Activated T-helper 9 cell treated with anti-CD3 and anti-CD28 coated beads, Interleukin-2, amount 50 U/mL, for 16 hours (primary cell): ENCODE measurements at places on chromosomes 4 and X.

DNA sequence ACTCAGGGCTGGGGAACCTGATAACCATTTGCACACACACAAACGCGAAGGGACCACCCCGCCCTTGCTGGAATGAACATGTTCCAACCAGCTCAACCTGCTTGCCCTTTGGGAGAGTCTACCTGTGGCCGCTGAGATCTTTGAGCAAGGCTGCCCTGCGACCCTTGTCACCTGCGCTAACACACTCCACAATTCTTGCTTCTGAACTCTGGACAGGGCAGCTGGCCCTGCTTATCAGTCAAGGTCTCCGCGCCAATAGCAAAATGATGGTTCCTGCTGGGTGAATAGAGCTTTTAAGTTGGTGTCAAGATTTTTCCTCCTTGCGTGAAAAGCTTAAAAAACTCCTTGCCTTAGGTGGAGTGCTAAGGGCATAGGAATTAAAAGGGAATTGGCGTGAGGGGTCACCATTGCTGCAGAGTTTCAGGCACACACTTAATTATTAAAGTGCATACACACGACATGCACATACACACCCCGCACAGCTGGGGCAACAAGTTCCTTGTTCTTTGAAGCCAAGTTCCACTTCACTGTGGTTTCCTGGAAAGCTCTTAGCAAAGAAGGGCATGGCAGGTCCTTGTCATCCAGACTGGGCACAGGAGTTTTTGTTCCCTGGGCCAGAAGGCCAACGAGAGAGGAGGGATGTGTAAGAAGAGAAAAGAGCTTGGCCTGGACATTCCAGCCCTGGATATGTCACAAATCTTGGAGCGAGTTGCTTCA lies 207.7 kb downstream of the STIM2 start:
- DNase-seq = no peak

GRCh38 chr4:66555301-66555700 lies 885.0 kb upstream of the EPHA5 start:
- DNase-seq = no peak

DNA sequence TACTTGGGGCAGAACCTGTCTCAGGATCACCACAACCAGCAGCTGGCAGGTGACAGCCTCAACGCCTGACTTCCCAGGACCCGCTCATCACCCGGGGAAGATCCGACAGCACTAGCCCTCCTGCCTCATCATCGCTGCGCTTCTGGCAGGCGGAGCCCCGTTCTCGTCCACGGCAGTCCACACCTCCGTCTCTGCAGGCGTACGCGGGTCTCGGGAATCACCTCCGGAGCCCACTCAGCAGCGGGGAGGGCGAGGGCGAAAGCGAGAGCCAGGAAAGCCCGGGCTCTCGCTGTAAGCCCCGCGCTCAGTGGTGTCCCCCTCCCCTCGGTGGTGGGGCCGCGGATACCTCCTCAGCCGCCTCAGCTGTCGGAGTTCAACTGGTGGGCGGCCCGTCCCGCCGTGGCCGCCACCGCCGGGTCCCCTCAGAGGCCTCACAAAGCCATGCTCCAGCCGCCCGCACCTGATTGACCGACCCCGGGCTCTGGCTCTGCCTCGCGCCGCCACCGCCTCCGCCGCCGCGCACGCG lies 518 bp upstream of the CNKSR2 start:
- no peak for DNase-seq

- DNase-seq = no peak
Measured at GRCh38 chr4:138673053-138673452, 342.5 kb upstream of the NOCT start.

- DNase-seq = no peak
Measured at GRCh38 chr4:8907596-8908205, 36.1 kb upstream of the HMX1 start.
